Thoracic aorta (tissue), 2 donors: ENCODE measurements at places on chromosomes 7 and 10. TPM values are rescaled to one million over a fixed set of nuclear protein-coding genes. Genes with fewer than 3 reads are reported as not detected.

DNA sequence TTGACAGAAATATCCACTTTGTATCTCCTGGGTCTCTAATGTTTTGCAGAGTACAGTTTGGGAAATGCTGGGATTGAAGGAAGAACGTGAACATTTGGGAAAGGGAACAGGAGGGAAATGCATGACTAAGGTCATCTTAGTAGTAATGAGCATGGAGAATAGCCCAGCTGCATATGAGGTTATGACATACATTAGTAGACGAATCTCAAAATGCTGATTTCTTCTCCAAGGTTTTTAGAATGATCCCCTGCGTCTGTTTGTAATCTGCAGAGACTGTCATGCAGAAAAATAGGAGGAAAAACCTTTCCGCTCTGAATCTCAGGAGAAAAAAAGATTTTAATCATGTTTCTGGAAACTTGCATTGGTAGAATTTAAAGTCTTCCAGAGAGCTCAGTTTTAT, 133.6 kb downstream of the PPP1R9A start:
- H3K27me3 ChIP-seq: no peaks in the 10 kb centered on the region
- H3K4me3 ChIP-seq: no peak overlapping the region
- no peak for DNase-seq
- H3K36me3 ChIP-seq: no peaks in the 10 kb centered on the region
- no peak overlapping the region for H3K27ac ChIP-seq

GRCh38 chr7:140276001-140276400, 99.2 kb upstream of the KDM7A start:
- H3K27ac ChIP-seq: no peak overlapping the region
- H3K36me3 ChIP-seq: no peaks in the 10 kb centered on the region
- DNase-seq: no peak
- no peak overlapping the region for H3K4me3 ChIP-seq

DNA sequence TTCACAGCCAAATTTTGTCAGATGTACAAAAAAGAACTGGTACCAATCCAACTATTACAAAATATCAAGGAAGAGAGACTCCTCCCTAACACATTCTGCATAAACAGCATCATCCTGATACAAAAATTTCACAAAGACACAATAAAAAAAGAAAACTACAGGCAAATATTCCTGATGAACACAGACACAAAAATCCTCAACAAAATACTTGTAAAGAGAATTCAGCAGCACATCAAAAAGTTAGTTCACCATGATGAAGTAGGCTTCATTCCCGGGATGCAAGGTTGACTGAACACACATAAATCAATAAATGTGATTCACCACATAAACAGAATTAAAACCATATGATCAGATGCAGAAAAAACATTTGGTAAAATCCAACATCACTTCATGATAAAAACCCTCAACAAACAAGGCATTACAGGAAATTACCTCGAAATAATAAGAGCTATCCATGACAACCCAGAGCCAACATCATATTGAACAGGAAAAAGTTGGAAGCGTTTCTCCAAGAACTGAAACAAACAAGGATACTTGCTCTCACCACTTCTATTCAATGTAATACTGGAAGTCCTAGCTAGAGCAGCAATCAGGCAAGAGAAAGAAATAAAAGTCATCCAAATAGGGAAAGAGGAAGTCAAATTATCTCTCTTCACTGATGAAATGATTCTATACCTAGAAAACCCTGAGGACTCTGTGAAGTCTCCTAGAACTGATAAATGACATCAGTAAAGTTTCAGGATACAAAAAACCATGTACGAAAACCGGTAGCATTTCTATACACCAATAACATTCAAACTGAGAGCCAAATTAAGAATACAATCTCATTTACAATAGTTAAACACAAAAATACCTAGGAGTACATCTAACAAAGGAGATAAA, 223.1 kb downstream of the REEP3 start:
- no peaks in the 10 kb centered on the region for H3K4me1 ChIP-seq
- H3K36me3 ChIP-seq: no peaks in the 10 kb centered on the region
- DNase-seq: no peak
- H3K4me3 ChIP-seq: no peak overlapping the region
- H3K27me3 ChIP-seq: no peaks in the 10 kb centered on the region

GRCh38 chr10:71981015-71981875, 17.1 kb downstream of the CHST3 start:
- H3K36me3 ChIP-seq: no peaks in the 10 kb centered on the region
- H3K27ac ChIP-seq: peak overlapping the region; percentile 78
- peaks cover 100% of the 10 kb centered on the region for H3K4me1 ChIP-seq
- peak overlapping the region; percentile 37 for H3K4me3 ChIP-seq

- no peaks in the 10 kb centered on the region for H3K27me3 ChIP-seq
- no peak for DNase-seq
These were observed 98.2 kb downstream of the EXOC6 start for GRCh38 chr10:92946491-92946890.

- H3K4me1 ChIP-seq: no peaks in the 10 kb centered on the region
- no peaks in the 10 kb centered on the region for H3K36me3 ChIP-seq
- no peaks in the 10 kb centered on the region for H3K27me3 ChIP-seq
- H3K4me3 ChIP-seq: no peak overlapping the region
- no peak overlapping the region for H3K27ac ChIP-seq
These were observed 511.5 kb downstream of the ATRNL1 start for GRCh38 chr10:115604627-115605026.

DNA sequence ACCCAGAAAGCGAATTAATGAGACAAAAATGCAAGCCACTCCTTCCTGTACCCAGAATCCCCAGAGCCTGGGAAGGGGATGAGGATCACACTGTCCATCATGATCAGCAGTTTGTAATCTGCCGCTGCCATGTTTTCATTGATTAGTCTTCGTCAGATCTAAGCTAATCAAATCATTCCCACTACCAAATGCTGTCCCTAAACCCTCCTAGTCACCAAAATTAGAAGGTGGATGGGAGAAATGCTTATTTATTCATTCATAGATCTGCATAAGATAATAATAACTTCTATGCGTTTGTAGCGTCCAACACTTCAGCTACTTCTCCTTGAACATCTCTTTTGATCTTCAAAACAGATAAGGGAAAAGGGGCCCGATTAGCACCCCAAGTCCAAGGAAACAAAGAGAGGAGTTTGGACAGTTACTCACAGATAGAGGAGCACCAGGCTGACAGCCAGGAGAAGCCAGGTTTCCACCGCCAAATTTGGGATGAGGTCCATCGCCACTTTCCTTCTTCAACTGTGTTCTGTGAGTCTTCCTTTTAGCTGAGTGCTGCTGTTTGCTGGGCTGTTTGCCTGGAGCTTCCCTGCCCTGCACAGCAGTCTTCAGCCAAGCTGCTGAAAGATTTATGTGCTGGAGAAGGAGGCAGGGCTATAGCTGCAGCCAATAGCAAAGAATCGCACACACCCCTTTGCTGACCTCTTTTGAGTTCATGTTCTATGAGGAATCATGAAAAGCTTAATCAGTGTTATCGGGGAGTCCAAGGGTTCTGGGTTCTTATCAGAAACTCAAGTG, at the start of gene CYP3A5:
TSS of gene CYP3A5 (minus strand) at position 597 of the 792 bp plus-strand sequence. CDS start at position 497, 100 bp downstream.
- no peaks in the 10 kb centered on the region for H3K27me3 ChIP-seq
- no peak within 1 kb of the TSS for H3K4me3 ChIP-seq
- H3K36me3 ChIP-seq: no peaks in the 10 kb centered on the region
- DNase-seq: no peak

GRCh38 chr7:36215457-36215765, 62.4 kb downstream of the EEPD1 start:
- no peaks in the 10 kb centered on the region for H3K27me3 ChIP-seq
- no peaks in the 10 kb centered on the region for H3K36me3 ChIP-seq
- no peak for DNase-seq
- H3K4me1 ChIP-seq: peaks cover 39% of the 10 kb centered on the region

- H3K27ac ChIP-seq: no peak overlapping the region
- DNase-seq: no peak
- no peaks in the 10 kb centered on the region for H3K4me1 ChIP-seq
- no peaks in the 10 kb centered on the region for H3K36me3 ChIP-seq
- no peak overlapping the region for H3K4me3 ChIP-seq
These were observed 40.4 kb downstream of the NPVF start for GRCh38 chr7:25187932-25188331.

DNA sequence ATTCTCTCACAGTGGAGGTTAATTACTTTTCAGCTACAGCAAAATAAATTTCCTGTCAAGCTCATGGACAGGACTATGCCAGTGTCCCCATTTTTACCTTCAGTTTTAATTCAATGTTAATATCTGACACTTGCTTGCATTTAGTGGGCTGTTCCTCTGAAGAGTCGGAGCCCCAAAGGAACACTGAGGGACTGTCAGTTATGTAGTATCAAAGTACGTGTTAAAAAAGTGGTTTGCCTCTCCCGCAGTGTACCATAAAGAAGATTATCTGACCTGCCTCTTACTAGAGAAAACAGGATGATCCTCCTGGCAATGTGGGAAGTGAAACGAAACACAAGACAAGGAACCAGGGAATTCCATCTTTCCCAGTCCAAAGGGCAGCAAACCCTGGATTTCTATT, 1010.9 kb upstream of the PHF14 start:
- no peak for DNase-seq
- H3K27me3 ChIP-seq: no peaks in the 10 kb centered on the region
- no peak overlapping the region for H3K4me3 ChIP-seq
- H3K4me1 ChIP-seq: no peaks in the 10 kb centered on the region
- no peaks in the 10 kb centered on the region for H3K36me3 ChIP-seq
- no peak overlapping the region for H3K27ac ChIP-seq

DNA sequence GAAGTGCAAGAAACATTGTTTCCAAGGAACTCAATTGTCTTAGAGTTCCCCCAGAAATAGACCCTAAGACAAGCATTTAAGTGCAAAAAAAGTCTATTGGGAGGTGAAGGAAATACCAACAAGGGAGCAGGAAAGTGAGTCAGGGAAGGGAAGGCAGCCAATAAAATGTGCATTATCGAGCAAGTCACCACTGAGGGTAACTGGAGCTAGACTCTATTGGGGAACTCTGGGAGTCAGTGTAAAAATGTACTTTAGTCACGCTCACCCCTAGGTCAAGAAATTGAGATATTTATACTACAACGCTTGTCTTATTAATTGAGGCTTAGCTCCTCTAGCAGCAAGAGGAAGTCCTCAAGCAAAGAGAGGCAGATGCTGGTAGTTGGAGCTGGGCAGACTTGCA, 137.7 kb downstream of the RTKN2 start:
- H3K27ac ChIP-seq: no peak overlapping the region
- H3K4me1 ChIP-seq: peaks cover 10% of the 10 kb centered on the region
- H3K4me3 ChIP-seq: no peak overlapping the region
- no peaks in the 10 kb centered on the region for H3K27me3 ChIP-seq
- no peak for DNase-seq

GRCh38 chr7:156533964-156534363, 106.6 kb upstream of the RNF32 start:
- H3K27me3 ChIP-seq: no peaks in the 10 kb centered on the region
- H3K36me3 ChIP-seq: no peaks in the 10 kb centered on the region
- no peak overlapping the region for H3K27ac ChIP-seq

- no peaks in the 10 kb centered on the region for H3K27me3 ChIP-seq
- DNase-seq: no peak
- H3K27ac ChIP-seq: no peak overlapping the region
- H3K4me3 ChIP-seq: no peak overlapping the region
- no peaks in the 10 kb centered on the region for H3K4me1 ChIP-seq
- H3K36me3 ChIP-seq: no peaks in the 10 kb centered on the region
These were observed 28.9 kb upstream of the INHBA start for GRCh38 chr7:41731493-41732435.

DNA sequence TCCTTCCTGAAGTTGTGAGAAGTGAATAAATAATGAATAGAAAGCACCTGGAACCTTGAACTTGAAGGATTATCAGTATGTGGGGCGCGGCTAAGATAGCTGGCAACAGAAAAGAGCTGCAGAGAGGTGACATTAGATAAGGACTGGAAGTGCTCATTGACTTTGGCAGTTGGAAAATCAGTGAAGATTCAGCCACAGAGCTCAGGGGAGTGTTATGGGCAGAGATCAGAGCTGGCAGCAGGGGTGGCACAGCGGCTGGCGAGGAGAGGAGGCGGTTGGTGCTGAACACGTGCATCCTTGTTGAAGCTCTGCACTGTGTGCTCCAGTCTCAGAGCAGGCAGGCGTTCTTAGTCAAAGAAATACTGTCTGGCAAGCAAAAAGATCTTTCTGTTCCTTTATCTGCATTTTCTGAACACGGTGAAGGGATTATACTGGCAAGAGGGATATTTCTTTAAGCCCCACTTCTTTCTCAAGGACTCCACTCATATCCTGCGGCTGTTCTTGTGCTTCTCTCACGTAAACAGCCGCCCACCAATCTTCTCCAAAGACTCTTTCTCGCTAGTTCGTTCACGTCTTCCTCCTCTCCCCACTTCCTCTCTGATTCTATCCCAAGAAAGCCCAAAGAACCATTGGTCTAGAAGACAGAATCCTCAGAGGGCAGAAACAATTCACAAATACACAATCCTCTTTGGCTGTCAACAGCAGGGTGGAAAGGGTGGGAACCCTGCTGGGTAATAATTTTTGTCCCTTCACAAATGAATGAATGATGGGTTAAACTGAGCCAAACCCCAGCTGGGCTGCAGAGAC, 38.6 kb upstream of the ADD3 start:
- peaks cover 56% of the 10 kb centered on the region for H3K4me1 ChIP-seq
- H3K27me3 ChIP-seq: no peaks in the 10 kb centered on the region
- H3K36me3 ChIP-seq: no peaks in the 10 kb centered on the region
- H3K27ac ChIP-seq: peak overlapping the region; percentile 71

- no peaks in the 10 kb centered on the region for H3K27me3 ChIP-seq
- no peak overlapping the region for H3K27ac ChIP-seq
- peaks cover 30% of the 10 kb centered on the region for H3K4me1 ChIP-seq
- peaks cover 11% of the 10 kb centered on the region for H3K36me3 ChIP-seq
These were observed 2.4 kb downstream of the PSMC2 start for GRCh38 chr7:103349805-103350204.

DNA sequence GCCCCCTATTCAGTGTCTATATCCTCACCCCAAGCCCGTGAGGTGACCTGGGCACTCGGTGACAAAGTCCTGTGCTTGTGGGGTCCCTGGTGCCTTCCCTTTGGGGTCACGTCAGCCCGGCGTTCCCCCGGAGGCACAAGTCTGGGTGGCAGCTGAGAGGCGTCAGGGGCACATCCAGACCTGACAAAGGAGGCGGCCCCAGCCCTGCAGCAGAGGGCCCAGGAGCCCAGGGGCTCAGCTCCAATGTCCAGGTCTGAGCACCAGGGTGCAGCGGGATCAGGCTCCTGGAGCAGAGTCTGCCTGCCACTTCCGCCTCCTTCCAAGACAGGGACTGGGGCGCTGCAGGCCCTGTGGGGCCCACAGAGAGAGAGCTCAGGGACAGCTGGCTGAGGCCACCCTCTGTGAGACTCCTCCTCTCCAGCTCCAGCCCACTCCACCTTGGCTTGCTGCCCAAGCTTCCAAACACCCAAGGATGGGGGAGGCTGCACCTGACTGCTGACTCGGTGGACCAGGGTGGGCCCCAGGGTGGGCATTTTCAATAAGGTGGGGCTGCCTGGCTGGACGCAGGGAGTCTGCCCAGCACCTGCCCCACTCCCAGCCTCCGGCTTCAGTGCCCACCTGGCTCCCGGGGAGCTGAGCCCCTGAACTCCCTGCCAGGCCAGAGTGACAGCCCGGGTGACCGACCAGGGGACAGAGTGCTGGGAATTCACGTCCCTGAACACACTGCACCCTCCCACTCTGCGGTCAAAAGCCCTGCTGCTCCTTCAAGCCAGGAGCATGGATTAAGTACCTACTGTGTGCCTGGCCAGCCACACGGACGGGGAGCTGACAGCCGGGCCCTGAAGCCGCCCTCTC, 1.0 kb upstream of the KNDC1 start:
- peaks cover 10% of the 10 kb centered on the region for H3K4me1 ChIP-seq
- DNase-seq: no peak
- H3K4me3 ChIP-seq: no peak overlapping the region
- H3K27me3 ChIP-seq: peaks cover 5% of the 10 kb centered on the region
- no peaks in the 10 kb centered on the region for H3K36me3 ChIP-seq
- no peak overlapping the region for H3K27ac ChIP-seq

The PRKCQ gene
- total RNA-seq: 0.42 TPM

The MET gene
- 15.8 TPM for total RNA-seq

The TRPV5 gene
- total RNA-seq: not detected

The ENTPD1 gene
- total RNA-seq: 63.6 TPM

The AVPI1 gene
- total RNA-seq: 9.5 TPM
